Skeletal muscle tissue (tissue), 5 donors: ENCODE measurements at places on chromosomes 7 and 10. TPM values are rescaled to one million over a fixed set of nuclear protein-coding genes. Genes with fewer than 3 reads are reported as not detected.

The ATOH7 gene
- total RNA-seq, result not detected

The AKR1C3 gene
- total RNA-seq, result 1.6 TPM

The GPR85 gene
- 1.0 TPM for total RNA-seq

The UTF1 gene
- not detected for total RNA-seq

The OR2A7 gene
- total RNA-seq, result not detected

The CALML3 gene
- total RNA-seq, result not detected

The ZNF485 gene
- 3.7 TPM for total RNA-seq

The PPP1R17 gene
- not detected for total RNA-seq
